ENCODE measurements at places on chromosomes 12 and 14.

DNA sequence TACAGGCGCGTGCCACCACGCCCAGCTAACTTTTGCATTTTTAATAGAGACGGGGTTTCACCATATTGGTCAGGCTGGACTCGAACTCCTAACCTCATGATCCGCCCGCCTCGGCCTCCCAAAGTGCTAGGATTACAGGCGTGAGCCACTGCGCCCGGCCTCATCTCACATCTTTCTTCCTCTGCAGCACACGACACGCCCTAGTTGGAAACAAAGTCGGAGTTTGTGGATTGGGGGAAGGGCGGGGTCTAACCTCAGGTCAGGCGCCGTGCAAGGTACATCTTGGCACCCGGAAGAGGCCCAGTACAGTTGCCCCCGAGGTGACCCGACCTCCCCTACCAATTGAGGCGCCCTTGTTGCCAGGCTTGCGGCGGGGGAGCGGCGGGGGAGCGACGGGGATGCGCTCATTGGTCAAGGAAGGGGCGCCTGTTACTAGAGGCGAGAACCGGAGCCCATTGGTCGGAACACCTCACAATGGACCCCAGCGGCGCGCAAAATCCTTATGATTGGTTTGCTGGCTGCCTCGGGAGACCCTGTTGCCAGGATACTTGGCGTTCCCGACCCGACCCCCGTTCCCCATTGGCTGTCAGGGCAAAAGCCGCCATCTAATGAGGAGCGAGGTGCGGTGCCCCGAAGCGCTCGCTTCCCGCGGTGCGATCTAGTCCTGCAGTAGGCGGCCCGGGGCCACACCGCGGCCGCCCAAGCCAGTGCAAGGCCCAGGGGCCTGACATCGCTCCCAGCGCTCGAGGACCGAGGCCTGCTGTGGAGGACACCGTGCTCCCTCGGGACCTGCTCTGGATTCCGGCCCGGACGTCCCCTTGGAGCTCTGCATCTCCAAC, at the start of gene REC8:
TSS of gene REC8 (plus strand) at position 659 of the 839 bp plus-strand sequence. CDS start 473 bp downstream, outside the sequence.
- DNase-seq = peak; percentile 80

DNA sequence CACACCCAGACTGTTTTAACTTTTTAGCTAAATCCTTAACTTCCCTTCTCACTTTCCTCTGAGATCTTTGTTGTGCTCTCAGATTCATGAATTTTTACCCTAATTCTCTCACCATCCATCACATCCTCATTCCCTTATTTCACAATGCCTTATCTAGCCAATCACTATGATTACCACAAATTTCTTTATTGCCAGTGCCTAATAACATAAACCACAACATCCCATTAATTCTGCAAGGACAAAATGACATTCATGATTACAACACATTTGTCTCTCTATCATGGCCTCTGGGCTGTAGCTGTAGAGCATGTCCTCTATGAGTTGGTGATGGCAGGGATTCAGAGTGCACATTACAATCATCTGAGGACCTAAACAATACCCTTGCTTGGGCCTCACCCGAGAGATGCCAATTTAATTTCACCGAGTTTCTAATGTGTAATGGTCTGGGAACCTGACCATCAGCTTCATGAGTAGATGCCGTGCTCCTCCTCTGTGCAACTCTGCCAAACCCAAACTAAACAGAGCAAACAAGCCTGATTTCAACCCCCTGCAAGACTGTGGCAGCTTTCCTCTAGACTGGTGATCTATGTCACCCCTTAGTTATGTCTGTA, 99.3 kb downstream of the SPTSSA start:
- no peak for DNase-seq

DNA sequence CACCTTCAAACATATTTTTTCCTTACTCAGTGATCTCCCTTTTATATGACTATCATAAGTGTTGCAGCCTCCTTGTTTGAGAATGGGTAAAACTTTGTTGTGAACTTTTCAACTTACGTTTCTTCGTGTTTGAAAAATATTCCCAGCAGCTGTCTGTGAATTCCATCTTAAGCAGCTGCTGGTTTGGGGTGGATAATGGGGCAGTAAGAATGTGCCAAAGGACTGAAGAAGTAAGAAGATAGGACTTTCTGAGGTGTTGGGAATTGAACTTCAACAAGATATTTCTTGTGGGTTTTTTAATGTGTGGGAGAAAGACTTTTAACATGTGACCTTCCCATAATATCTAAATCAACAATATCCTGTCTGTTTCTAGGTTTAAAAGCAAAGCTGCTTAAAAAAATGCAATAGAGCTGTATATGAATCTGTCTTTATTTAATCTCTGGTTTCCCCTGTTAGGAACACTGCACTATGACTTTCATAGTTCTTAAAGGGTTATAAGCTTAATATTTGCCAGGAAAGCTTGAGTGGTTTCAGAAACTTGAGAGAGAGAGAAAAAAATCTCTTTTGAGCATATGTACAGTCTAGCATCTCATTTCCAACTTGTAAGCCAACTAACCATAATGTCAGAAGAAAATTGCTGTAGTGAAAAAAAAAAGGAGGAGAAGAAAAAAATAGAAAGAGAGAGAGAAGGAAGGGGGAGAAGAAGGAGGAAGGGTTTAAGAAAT, 1659.2 kb upstream of the FLRT2 start:
- no peak for DNase-seq

GRCh38 chr12:112198120-112198733, 72.9 kb downstream of the TRAFD1 start:
- peak; percentile 51 for DNase-seq

GRCh38 chr12:29698756-29699155, 85.0 kb downstream of the TMTC1 start:
- DNase-seq = no peak

- no peak for DNase-seq
These were observed 410.8 kb upstream of the PDE3A start for GRCh38 chr12:19957308-19958125.

- DNase-seq = no peak
These were observed 32.7 kb upstream of the RIMBP2 start for GRCh38 chr12:130748786-130749185.

GRCh38 chr12:47781479-47782371, 8.7 kb downstream of the SLC48A1 start:
- DNase-seq = no peak

Data from stimulated activated CD4-positive, alpha-beta T cell treated with anti-CD3 and anti-CD28 coated beads, Interleukin-1b, Interleukin-23, amount 100 ng/mL, for 48 hours (primary cell).